ENCODE measurements at places on chromosomes 2 and 18.

DNA sequence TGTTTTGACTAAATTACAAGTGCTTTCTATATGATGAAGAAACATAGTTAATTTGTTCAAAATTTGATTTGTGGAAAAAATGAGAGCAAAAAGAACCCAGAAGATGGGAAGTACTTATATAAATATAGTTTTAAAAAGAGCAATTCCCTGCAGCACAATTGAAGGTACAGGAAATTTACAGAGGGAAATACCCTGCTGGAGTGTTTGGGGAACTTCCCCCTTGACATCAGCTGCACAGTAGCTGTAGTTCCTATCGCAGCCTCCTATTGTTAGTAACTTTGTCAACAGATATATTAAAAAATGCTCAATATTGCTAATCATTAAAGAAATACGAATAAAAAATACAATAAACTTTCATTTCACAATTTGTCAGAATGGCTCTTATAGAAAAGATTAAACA, 1118.8 kb upstream of the ZEB2 start:
- no peak for DNase-seq

DNA sequence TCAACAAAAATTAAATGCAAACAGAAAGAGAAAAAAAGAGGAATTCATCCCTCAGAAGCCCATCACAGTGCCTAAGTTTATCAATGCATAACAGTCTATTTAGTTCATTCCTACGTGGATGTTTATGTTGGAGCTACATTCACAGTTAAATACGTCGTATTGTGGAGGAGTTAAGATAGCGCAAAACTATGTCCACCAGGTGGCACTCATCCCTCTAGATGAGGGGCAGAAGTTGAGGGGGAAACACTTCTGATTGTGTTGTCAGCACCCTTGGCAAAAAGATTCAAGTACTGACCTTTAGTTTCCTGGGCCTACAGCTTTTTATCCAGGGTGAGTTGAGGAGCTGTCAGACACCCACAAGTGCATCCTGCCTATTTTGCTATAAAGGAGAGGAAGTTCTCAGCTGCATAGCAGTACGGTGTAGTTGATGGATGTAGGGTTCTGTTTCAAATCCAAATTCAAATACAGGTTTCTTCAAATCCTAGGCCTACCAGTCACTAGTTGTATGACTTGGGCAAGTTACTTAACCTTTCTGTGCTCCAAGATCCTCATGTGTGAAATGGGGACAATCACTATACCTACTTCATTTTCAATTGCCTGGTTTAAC, 26.8 kb upstream of the MYO1B start:
- DNase-seq: peak; percentile 52

DNA sequence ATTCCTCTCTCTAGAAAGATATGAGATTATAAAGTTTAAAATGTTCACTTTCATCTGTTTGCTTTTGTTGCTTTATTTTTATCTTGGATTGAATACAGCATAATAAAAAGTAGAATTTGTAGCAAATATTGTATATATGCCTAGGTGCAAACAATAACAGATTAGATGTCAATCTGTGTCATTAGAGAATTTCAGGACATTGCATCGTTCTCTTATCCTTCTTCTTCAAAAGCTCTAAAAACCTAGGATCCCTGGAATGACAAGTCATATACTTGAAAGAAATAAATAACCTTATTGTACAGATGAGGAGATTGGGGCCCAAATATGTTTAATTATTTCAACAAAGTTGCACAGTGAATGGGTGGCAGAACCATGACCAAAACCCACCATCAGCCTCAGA, 102.8 kb upstream of the BZW1 start:
- DNase-seq: no peak

DNA sequence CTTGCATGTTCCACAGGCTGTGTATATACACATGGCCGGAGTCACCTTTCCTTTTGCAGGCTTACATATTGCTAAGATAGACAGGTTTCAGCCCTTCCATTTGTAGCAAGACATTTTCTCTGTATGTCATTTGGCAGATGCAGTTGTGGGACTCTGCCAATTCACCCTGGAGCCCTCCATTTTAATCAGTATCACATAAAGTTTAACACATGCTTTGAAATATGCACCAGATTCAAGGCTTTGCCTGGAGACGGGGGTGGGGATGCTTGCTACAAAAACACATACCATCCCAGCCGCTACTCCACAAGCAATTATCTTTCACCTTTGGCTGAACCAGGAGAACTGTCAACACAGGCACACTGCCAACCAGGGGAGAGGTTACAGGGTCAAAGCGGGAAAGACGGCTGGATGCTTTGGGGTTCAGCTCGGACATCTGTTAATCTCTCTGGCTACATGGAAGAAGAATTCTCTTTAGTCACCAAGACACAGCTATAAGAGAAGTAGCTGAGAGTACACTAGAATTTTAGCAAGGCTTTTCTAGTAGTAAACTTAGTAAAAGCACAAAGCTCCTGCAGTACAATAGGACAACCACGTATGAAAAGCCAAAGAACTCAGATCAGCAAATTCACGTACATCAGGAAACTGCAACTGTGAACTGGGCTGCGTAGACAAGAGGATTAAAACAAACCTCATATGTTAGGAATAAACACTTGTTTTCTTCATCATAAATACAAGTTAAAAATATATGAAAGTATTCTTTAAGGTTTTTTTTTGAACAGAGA, 130.9 kb downstream of the EXOC6B start:
- no peak for DNase-seq

- peak; percentile 25 for DNase-seq
Observed at GRCh38 chr2:23606968-23607367, 222.0 kb downstream of the KLHL29 start.

DNA sequence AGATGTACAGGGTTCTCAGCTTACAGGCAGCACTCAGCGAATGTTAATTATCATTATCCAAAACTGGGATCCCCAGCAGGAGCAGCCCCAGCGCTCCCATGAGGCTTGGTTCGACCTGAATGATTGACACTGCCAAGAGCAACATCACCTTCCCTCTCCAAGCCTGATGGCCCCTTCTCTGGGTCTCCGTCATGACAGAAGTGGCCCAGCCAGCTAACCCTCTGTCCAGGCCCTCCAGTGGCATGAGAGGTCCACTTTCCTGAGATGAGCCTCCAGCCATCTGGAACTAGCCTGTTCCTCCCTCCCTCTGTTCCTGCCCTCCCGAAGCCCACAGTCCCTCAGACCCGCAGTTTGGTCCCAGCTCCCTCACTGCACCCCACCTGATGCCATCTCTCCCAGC, 97.0 kb upstream of the RAB6C start:
- DNase-seq: no peak

DNA sequence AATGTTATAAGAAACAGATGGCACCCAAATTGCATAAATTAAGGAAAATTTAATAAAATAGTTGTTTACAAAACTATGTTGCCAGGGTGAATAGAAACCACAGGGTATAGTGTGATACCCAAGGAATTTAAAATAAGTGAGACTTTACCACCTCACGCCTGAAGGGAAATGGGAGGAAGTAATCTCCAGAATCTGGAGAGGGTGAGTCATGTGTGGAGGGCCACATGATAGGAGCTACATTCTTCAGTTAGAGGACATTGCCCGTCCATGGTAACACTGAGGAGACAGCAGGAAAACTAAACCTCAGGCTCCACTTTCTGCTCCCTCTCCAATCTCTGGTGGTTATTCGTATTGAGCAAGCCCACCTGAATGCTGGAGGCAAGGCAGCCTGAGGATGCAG, 97.2 kb upstream of the NXPH2 start:
- no peak for DNase-seq

GRCh38 chr18:39825485-39826150, 2129.4 kb upstream of the PIK3C3 start:
- no peak for DNase-seq
